ENCODE measurements at places on chromosomes 1 and 21.

DNA sequence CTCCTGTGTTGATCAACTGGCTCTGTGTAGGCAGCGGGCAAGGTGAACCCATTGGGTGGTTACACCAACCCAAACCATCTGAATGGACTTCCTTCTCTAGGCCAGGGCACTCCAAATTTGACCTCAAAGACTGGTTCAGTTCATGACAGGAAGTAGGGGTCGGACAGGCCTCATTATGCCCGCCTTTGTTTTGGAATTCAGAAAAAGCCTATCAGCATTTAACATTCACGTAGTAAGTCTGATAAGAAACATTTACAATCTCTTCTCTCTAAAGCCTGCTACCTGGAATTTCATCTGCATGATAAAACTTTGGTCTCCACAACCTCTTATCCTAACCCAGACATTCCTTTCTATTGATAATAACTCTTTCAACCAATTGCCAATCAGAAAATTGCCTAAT is 97.1 kb upstream of the ETV3 start:
- DNase-seq, result no peak

DNA sequence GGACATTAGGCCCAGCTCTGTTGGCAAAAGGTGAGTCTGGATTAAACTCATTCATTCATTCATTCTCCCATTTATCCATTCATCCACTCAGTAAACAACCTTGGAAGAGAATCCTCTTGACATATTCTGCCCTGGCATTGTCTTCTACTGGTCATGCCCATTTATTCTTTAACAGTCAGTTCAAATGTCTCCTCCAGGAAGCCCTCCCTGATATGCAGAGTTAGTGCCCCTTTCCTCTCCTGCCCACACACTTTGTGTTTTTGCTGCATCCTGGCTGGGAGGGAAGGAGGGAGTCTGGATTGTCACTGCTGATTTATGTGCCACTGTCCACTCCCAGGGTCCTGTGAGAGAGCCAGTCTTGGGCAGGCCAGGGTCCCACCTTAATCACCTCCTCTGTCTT is 600.3 kb downstream of the MATN1 start:
- no peak for DNase-seq

- DNase-seq, result no peak
Observed at GRCh38 chr1:60152891-60153290, 79.3 kb upstream of the C1orf87 start.

DNA sequence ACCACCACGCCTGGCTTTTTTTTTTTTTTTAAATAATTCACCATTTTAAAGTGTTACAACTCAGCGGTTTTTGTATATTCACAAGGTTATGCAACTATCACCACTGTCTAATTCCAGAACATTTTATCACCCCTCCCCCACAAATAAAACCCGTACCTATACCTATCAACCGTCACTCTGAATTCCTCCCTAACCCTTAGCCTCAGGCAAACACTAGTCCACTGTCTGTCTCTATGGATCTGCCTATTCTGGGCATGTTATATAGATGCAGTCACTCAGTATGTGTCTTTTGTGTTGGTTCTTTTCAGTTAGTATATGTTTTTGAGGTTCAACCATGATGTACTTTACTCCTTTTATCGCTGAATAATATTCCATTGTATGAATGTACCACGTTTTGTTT is 19.3 kb upstream of the GRHL3 start:
- DNase-seq, result no peak
